ENCODE measurements at places on chromosomes 12 and 14.

DNA sequence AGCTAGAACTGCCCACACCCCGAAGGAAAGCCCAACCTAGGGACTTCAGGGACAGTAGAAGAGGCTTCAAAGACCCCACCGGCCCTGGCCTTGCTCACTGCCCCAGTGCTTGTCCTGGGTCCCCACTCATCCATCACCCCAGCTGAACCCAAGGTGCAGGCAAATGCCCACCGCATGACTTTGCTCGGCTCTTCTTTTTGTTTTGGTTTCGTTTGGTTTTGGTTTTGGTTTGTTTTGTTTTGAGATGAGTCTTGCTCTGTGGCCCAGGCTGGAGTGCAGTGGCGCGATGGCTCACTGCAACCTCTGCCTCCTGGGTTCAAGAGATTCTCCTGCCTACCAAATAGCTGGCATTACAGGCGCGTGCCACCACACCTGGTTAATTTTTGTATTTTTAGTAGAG is 9.0 kb downstream of the CCDC85C start:
- no peak for DNase-seq

- DNase-seq: peak; percentile 17
Measured at GRCh38 chr12:47838286-47838931, 18.7 kb upstream of the HDAC7 start.

GRCh38 chr12:116381744-116382685 is 104.5 kb upstream of the MED13L start:
- DNase-seq: no peak

DNA sequence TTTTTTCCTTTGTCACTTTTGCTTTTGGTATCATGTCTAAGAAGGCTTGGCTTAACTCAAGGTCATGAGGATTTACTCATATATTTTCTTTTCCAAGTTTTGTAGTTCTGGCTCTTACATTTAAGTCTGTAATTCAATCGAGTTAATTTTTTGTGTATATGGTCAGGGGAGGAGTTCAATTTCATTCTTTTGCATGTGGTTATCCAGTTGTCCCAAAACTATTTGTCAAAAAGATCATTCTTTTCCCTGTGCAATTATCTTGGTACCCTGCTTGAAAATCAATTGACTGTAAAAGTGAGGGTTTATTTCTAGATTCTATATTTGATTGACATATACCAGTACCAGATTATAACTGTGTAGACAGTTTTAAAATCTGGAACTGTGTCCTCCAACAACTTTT is 10.2 kb downstream of the USP15 start:
- DNase-seq: no peak

DNA sequence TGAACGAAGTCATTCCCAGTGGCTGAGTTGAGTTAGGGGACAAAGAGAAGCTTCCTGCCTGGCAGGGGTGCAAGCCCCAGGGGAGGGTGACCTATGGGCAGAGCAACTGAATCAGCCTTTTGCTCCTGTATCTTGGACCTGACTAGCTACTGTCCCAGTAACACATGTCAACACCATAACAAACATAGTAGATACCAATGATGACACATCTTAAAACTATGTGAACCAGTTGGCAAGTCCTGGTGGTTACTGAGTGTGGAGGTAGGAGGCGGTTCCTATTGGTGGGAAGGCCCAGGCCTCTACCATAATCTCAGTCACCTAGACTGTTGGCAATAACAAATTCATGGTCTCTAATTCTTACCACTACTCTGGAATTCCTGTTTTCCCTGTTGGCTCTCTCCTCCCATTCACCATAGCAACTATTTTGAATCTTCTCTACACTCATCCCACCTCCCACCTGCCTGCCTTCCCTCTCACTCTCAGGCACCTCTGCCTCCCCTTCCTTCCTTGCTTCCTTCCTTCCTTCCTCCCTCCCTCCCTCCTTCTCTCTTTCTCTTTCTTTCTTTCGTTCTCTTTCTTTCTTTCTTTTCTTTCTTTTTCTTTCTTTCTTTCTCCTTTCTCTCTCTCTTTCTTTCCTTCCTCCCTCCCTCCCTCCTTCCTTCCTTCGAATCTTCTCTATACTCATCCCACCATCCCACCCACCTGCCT is 8.1 kb upstream of the P2RX7 start:
- no peak for DNase-seq
